Stimulated activated CD8-positive, alpha-beta memory T cell treated with anti-CD3 and anti-CD28 coated beads, Interleukin-7, amount 100 ng/mL, for 48 hours (primary cell): ENCODE measurements at places on chromosomes 13 and 19.

- DNase-seq, result no peak
Measured at GRCh38 chr13:74040200-74040599, 94.0 kb downstream of the KLF12 start.

- no peak for DNase-seq
Measured at GRCh38 chr19:305240-306150, 14.3 kb upstream of the PLPP2 start.

- DNase-seq, result no peak
Measured at GRCh38 chr13:113776231-113777125, 17.5 kb downstream of the TMEM255B start.

- DNase-seq, result no peak
Measured at GRCh38 chr13:101452519-101453485, at the start of gene ITGBL1. Gene ITGBL1, plus strand, starts transcription at chr13:101452675. Its CDS starts 159 bp downstream, at chr13:101452834.

DNA sequence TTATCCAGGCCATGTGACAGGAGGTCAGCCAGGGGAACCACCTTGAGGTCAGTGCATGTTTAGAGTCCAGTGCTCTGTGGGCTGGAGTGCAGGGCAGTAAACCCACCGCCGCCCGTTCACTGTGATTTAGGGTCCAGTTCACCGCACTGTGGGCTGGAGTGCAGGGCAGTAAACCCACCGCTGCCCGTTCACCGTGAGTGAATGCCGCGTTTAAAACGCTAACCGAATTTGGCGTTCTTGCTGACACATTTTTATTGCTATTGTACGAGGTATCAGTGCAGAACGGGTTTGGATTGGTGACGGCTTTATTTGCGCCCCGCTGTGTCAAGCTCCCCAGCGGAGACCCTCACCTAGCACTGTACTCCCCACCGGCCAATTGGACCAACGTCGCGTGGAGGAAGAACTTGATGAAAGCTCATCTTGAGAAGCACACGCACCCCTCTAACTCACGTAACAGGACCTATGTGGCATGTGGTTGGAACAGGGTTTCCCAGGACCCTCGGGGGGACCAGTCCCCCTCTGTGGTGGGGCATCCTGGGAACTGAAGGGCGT is 27.9 kb downstream of the C13orf46 start:
- no peak for DNase-seq

DNA sequence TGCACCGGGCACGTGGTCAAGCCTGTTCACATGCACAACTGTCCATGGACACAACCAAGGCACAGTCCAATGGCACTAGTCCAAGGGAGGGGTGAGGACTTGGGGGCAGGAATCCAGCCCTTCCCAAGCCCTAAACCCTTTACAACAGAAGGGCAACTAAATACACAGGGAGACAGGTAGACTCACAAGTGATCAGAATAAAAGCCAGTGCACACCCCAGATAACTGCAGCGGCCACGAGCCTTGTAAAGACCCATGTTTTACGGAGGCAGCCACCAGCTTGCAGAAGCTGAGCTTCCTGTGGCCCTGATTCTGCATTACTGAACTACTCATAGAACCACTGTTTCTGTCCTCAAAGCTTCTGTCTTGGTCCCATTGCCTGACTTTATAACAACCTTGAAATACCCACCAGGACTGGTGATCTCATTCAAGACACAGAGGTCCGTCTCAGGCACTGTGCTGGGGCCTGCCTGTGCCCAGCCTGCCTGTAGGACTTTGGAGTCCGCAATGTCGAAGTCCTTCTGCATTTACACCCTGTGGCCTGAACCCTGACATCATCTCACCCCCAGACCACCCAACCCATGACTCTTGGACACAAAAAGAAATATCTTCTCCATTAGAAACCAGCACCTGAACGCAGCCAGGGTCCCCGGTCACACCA is 181.2 kb downstream of the COL4A1 start:
- DNase-seq, result no peak

GRCh38 chr19:7554990-7555864 is 19.7 kb downstream of the PNPLA6 start:
- no peak for DNase-seq

GRCh38 chr19:19458110-19458816 is 52.8 kb downstream of the GATAD2A start:
- no peak for DNase-seq

DNA sequence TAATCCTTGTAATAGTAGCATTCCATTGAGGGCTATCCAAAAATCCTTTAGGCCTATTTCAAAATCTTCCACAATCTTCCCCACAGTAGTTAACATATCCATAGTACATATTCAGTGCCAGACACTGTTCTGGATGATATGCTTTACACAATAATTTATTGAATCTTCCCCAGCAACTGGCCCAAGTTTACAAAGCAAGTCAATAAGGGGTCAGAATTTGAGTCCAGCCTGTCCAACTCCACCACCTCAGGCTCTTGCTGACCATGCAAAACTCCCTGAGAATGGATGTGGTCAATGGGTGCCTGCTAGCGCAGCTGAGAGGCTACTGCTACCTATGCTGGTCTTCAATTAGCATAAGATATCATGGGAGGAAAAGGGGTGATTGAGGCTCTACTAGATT is 529.6 kb downstream of the FGF9 start:
- no peak for DNase-seq

DNA sequence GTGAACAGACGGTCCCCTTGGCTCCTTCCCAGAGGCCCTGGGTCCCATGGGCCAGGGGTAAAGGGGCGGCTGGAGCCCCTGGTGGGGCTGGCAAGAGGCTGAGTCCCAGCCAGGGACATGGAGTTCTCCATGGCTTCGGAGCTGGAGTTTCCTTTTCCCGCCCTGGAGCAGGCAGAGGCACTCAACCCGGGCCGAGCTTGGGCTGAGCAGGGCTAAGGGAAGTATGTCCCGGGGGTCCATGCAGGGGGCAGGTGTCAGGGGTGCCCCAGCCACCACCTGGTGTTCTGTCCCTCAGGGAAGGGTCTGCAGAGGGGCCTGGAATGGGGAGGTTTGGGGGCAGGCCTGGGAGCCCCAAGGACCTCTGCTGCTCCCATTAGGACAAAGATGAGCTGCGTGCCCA is 54.0 kb upstream of the TPM4 start:
- no peak for DNase-seq

DNA sequence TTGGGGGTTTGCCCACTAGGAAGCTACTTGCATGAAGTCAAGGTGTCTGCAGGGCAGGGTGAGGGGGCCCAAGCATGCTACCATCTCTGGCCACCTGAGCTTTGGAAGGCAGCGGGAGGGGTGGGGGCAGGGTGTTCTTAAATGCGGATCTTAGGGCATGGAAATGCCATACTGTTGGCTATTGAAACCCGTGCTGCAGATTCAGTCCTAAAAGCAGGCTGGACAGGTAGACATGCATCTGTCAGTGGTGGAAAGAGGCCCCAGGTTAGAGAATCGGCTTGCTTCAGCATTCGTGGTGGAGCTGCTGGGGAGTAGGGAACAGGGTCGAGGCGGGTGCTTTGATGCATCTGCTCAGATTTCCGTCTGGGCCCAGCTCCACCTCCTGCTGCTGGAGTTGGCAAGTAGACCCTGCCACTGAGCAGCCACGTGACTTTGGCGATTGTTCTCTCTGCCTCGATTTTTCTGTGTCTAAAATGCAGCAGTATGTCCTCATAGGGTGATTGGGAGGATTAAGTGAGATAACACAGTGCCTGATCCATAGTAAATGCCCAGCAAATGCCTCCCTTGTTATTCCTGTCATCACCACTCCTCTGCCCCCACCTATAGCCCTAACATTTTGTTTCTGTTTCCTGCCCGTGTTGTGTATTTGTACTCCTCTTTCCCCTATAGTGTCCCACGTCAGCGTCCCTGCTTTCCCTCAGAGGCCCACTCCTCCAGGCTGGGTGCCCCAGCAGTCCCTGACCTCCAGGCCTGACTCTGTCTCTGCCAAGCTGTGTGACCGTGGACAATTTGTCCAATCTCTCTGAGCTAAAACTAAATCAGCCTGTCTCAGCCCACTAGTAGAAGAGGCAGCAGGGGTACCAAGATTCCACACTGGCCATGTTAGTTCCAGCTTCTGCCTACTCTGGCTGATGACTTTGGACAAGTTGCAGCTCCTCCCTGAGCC is 5.8 kb downstream of the PPP1R37 start:
- DNase-seq, result no peak
